Gastroesophageal sphincter (tissue), 4 donors: ENCODE measurements at places on chromosomes 3 and 15. TPM values are rescaled to one million over a fixed set of nuclear protein-coding genes. Genes with fewer than 3 reads are reported as not detected.

GRCh38 chr3:18725668-18726407, 300.7 kb upstream of the SATB1 start:
- ATAC-seq, result no peak

Gene CAV3
- total RNA-seq, result not detected

Gene TMEM39A
- total RNA-seq, result 21.4 TPM

GRCh38 chr3:38154625-38155255, 10.6 kb upstream of the OXSR1 start:
- no peak for ATAC-seq

Gene STOML1
- 21.7 TPM for total RNA-seq

Gene DGKG
- 46.3 TPM for total RNA-seq

DNA sequence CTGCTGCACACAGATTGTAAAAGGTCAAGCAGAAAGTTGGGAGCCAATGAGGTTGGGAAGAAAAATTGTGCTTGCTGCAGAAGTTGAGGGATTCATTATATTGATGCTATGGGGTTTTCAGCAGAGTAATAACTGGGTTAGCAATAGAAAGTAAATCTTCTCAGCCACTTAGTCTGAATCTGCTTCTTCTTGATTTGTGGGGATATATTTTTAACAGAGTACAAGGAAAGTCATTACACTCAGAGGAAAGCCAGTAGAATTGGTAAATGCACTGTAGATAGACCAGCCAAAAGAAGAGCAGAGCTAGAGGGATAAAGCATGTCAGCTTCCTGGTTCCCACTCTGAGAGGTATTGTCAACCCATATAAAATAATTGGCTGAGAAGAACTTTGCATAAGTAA, 663.6 kb downstream of the NLGN1 start:
- no peak for ATAC-seq

DNA sequence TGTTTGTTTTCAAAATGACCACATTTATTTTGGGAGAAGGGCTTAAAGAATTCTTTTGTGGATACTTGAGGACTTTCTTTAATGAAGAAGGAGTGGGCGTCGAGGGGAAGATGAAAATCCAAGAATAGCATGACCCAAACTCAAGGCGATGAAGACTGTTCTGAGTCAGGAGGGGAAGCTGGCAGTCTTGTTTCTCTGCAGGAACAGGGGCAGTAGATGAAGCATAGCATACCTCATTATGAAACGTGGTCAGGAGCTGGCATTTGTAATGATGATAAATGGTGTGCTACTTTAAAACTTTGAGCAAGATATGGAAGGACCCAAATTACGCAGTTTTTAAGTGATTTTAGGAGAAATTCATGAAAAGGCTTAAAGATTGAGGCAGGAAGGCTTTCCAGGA, 549.0 kb downstream of the IGSF11 start:
- no peak for ATAC-seq
